Activated effector memory CD4-positive, alpha-beta T cell treated with Interleukin-2 at 50 U/mL for 16 hours (primary cell): ENCODE measurements at places on chromosomes 2 and 18.

GRCh38 chr2:150778828-150779227, 291.4 kb upstream of the RND3 start:
- DNase-seq: no peak

- DNase-seq: no peak
These were observed 431.6 kb downstream of the METTL4 start for GRCh38 chr18:2139691-2140090.

- no peak for DNase-seq
These were observed 41.8 kb downstream of the CDH7 start for GRCh38 chr18:65792456-65793074.

DNA sequence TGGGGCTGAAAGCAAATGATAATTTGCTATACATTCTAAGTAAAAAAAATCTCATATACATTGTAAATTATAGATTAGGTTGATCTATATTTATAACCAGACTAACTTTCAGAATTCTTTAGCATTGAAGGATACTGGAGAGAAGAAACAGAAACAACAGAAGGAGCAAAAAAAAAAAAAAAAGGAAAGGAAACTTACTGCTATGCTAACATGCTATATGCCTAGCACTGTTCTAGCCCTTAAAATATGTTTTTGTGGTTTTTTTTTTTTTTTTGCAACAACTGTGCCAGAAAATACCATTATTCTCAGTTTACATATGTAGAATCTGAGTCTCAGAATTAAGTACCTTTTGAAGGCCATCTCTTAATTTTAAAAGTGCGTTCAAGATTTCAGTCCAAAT, 204.9 kb upstream of the MC4R start:
- no peak for DNase-seq

DNA sequence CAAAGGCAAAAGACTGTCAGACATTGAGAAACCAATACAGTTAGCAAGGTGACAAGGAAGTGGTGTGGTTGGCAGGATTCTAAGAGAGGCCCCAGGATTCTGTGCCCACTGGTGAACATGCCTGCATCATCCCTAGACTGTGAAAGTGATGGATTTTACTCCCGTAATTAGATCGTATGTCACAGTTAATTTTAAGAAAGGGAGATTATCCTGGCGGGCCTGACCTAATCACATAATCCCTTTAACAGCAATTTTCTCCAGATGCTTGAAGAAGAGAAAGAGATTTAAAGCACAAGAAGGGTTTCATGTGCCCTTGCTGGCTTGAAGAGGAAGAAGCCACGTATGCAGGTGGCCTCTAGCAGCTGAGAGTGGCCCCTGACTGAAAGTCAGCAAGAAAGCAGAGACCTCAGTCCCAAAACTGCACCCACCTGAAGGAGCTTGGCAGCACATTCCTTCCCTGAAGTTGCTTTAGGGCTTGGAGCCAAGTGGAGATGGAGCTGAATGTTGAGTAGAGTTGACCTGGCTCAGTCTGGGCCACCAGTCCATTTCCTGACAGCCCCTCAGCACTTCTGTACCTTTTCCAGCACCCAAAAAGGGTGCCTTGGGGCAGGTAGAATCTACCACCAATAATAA, 49.1 kb downstream of the GTF3C3 start:
- DNase-seq: no peak

GRCh38 chr2:25207078-25207545, 38.7 kb upstream of the POMC start:
- DNase-seq: no peak
